ENCODE measurements at places on chromosomes 2 and 18. TPM values are rescaled to one million over a fixed set of nuclear protein-coding genes. Genes with fewer than 3 reads are reported as not detected.

DNA sequence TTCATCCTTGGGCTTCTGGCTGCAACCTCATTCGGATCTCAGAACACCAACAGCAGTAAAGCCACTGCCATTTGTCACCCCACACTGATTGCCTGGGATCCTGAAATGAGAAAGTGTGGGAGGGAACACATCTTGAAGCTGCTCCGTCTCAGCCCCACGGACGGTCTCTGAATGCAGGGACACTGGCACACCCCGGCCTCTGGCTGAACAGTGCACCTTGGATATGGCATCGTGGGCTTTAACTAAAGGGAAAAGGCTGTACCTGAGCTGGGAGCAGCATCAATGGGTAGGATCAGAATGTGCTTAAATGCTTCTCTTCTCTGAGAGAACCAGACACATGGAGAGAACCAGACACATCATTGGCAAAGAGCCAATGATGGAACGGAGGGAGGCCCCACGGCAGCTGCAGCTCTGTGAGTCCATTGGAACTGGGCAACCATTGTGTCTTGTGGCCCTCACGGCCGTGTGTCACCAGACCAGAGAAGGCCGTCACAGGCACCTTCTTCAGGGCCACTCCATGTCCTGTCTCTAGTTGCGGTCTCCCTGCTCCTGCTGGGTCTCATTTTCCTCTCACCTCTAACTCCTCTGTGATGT lies 193.4 kb upstream of the MYT1L start:
- no peak for DNase-seq
- H3K27me3 ChIP-seq, result no peaks in the 10 kb centered on the region
- no peaks in the 10 kb centered on the region for H3K4me1 ChIP-seq
- H3K36me3 ChIP-seq, result no peaks in the 10 kb centered on the region
- no peak overlapping the region for H3K27ac ChIP-seq

The GPR75 gene
- total RNA-seq, result 4.9 TPM

DNA sequence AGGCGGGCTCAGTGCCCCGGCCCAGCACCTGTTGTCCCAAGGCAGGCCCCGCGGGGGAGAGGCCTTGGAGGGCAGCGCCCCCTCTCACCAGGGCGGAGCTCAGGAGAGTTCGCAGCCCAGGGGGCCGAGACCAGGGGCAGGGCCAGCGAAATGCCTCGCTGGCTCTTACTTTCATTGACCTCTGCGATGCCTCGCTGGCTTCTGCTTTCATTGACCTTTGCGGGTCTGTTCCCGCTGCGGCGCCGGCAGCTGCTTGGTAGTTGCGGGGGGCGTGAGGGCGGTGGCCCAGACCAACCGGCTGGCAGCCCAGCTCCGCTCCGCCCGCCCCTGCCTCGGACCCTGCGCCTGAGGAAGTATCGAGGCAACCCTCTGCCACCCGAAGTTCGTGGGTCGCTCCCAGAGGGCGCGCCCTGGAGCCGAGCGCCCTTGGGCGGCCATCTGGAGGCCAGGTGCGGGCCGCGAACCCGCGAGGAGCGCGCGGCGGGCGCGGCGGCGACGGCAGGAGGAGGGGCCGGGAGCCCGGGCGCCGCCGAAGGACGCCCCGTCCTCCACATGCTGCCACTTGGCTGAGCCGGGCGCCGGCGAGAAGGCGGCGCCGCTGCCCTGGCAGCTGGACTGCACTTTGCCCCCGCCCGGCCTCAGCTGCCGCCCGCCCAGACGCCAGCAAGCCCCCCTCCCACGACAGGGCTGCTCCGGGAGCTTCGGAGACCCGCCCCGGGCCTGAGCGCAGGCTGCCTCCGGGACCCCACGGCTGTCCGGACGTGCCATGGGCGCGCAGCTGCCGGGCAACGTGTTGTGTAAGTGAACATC lies 118.0 kb upstream of the MSTN start:
- peak overlapping the region; percentile 24 for H3K27ac ChIP-seq
- peak; percentile 53 for DNase-seq
- no peaks in the 10 kb centered on the region for H3K36me3 ChIP-seq
- H3K27me3 ChIP-seq, result no peaks in the 10 kb centered on the region

DNA sequence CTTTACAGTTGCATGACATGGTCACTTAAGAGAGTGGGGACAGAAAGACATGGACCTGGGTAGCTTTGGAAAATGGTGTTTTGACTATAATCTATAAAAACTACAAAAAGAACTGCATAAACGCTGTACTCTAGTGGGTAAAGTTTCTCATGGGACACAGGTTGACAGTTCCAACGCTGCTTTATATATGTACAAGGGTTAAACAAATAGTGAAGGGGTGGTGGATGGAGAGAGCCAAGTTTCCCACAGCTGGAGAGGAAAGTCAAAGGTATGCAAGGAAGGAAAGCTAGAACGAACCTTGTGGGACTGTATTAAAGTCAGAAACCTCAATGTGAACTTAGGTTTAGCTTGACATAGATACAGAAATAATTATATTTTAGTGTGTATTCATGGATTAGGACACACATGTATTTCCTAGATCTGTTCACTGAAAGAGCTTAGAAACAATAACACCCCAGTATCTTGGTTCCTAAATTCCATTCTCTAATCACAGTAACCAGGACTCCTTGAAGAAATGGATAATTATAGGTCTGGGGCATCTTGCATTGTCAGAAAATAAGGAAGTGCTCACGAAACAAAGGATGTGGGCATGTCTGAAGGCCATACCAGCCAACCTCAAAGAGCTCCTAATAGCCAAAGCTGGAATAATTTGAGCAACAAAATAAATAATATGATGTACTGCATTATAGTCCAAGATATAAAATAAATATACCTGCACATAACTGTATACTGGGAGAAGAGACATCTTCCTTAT lies 28.8 kb downstream of the TANC1 start:
- peaks cover 5% of the 10 kb centered on the region for H3K4me1 ChIP-seq
- DNase-seq, result no peak
- no peaks in the 10 kb centered on the region for H3K27me3 ChIP-seq
- no peaks in the 10 kb centered on the region for H3K36me3 ChIP-seq

The UGT1A7 gene
- total RNA-seq, result not detected

The INHA gene
- total RNA-seq, result 54.4 TPM

The REG3A gene
- total RNA-seq, result 0.41 TPM

GRCh38 chr2:192952245-192952644 lies 757.5 kb upstream of the TMEFF2 start:
- DNase-seq, result no peak
- H3K36me3 ChIP-seq, result no peaks in the 10 kb centered on the region
- H3K4me3 ChIP-seq, result no peak overlapping the region

DNA sequence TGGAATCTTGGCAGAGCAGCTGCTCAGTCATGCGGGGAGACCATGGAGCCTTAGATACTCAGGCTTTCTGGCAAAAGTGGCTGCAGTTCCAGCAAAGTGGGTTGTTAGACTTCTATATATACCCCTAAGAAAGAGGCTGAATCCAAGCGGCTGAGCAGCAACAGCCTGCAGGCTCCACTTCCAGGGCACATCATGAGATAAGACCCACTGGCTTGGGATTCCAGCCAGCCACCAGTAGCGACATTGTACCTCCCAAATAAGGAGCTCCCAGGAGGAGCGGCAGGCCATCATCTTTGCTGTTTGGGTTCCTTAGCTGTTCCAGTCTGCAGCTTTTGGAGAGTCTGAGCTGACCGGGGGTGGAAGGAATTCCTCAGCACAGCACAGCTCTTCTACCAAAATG lies 150.3 kb upstream of the ST6GAL2 start:
- no peak for DNase-seq
- H3K4me1 ChIP-seq, result no peaks in the 10 kb centered on the region
- no peak overlapping the region for H3K27ac ChIP-seq
- no peaks in the 10 kb centered on the region for H3K36me3 ChIP-seq
- H3K27me3 ChIP-seq, result no peaks in the 10 kb centered on the region

GRCh38 chr18:32454593-32454992 lies 16.1 kb downstream of the GAREM1 start:
- no peak overlapping the region for H3K27ac ChIP-seq
- no peaks in the 10 kb centered on the region for H3K4me1 ChIP-seq
- no peak overlapping the region for H3K4me3 ChIP-seq
- H3K27me3 ChIP-seq, result no peaks in the 10 kb centered on the region

- H3K27me3 ChIP-seq, result no peaks in the 10 kb centered on the region
- peaks cover 6% of the 10 kb centered on the region for H3K4me1 ChIP-seq
- no peak overlapping the region for H3K4me3 ChIP-seq
- H3K36me3 ChIP-seq, result no peaks in the 10 kb centered on the region
- no peak overlapping the region for H3K27ac ChIP-seq
These were observed 43.6 kb downstream of the EEF1B2 start for GRCh38 chr2:206203331-206203730.

The STK11IP gene
- 43.6 TPM for total RNA-seq

- no peak for DNase-seq
- H3K4me3 ChIP-seq, result no peak overlapping the region
- no peaks in the 10 kb centered on the region for H3K27me3 ChIP-seq
- no peaks in the 10 kb centered on the region for H3K4me1 ChIP-seq
These were observed 218.6 kb downstream of the HRH4 start for GRCh38 chr18:24679062-24679461.

The SPEG gene
- 29.6 TPM for total RNA-seq

The TLX2 gene
- total RNA-seq, result not detected

The TXNDC2 gene
- total RNA-seq, result 0.15 TPM

The BABAM2 gene
- 51.3 TPM for total RNA-seq

DNA sequence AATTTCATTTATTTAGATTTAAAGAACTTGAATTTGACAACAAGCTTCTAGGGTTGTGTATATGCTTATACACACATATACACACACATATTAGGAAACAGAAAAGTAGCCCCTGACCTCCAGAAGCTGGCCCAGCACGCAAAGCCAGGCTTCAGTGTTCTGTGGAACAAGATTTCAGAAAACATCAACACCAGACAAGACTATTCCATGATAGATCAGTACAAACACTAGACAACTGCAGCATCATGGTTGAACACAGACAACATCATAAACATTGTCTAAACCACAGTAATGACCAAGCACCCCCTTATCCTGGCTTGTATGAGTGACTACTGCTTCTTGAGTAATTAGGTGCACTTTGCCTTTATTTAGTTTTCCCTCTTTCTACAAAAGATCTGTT lies 457.6 kb downstream of the TMEM182 start:
- DNase-seq, result no peak
- no peaks in the 10 kb centered on the region for H3K27me3 ChIP-seq
- H3K4me3 ChIP-seq, result no peak overlapping the region
- H3K4me1 ChIP-seq, result no peaks in the 10 kb centered on the region
- H3K36me3 ChIP-seq, result no peaks in the 10 kb centered on the region

- no peak within 1 kb of the TSS for H3K4me3 ChIP-seq
- no peaks in the 10 kb centered on the region for H3K27me3 ChIP-seq
- peaks cover 4% of the 10 kb centered on the region for H3K4me1 ChIP-seq
- DNase-seq, result no peak
- H3K27ac ChIP-seq, result peak within 1 kb of the TSS; percentile 23
These were observed at the start of gene WIPF1 for GRCh38 chr2:174597345-174598047. Gene WIPF1 (minus strand): TSS chr2:174597804. CDS start chr2:174585573, 12,231 bp downstream.

The MEP1B gene
- total RNA-seq, result not detected

The EFEMP1 gene
- 310 TPM for total RNA-seq

DNA sequence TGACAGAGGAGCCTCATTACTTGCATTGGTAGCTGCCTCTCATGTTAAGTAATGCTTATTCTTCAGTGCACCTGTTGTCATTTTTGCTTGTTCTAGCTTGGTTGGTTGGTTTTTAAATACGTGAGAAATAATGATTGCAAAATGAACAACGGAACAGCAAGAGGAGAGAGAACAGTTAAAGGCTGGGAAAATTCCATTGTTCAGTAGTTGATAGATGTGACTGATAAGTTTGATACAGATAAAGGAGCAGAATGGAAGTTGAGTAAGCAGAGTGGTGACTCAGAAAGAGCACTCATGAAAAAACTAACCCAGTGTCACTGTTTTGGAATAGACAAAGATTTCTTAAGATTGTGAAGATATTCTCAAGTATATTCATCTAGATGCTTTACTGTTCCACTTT lies 50.5 kb downstream of the MTA3 start:
- no peak overlapping the region for H3K4me3 ChIP-seq
- H3K36me3 ChIP-seq, result no peaks in the 10 kb centered on the region
- H3K27me3 ChIP-seq, result no peaks in the 10 kb centered on the region
- H3K4me1 ChIP-seq, result no peaks in the 10 kb centered on the region
- H3K27ac ChIP-seq, result no peak overlapping the region

- peaks cover 4% of the 10 kb centered on the region for H3K4me1 ChIP-seq
- no peaks in the 10 kb centered on the region for H3K36me3 ChIP-seq
- no peak for DNase-seq
- H3K4me3 ChIP-seq, result no peak overlapping the region
These were observed 5.3 kb upstream of the STAMBP start for GRCh38 chr2:73823416-73823815.

The ADGRF3 gene
- total RNA-seq, result 0.33 TPM

DNA sequence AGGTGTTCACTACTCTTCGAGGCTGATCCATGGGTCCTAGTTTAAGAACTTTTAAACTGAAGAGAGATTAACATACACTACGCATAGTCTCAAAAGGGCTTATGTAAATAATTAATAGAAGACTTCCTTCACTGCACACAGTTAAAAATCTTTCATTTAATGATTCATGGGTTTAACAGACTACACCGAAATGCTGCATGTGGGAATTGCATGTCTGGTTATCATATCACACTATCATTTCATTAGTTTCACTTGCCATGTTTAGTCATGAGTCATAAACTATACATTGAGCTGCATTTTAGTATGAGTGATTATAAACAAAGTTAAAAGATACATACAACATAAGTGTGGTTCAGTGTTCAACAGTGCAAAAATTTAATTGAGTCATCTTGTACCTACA lies 31.2 kb downstream of the GLS start:
- no peaks in the 10 kb centered on the region for H3K27me3 ChIP-seq
- no peaks in the 10 kb centered on the region for H3K4me1 ChIP-seq
- no peak overlapping the region for H3K4me3 ChIP-seq
- DNase-seq, result no peak
- H3K27ac ChIP-seq, result no peak overlapping the region
- H3K36me3 ChIP-seq, result no peaks in the 10 kb centered on the region

The PIAS2 gene
- total RNA-seq, result 41.3 TPM

DNA sequence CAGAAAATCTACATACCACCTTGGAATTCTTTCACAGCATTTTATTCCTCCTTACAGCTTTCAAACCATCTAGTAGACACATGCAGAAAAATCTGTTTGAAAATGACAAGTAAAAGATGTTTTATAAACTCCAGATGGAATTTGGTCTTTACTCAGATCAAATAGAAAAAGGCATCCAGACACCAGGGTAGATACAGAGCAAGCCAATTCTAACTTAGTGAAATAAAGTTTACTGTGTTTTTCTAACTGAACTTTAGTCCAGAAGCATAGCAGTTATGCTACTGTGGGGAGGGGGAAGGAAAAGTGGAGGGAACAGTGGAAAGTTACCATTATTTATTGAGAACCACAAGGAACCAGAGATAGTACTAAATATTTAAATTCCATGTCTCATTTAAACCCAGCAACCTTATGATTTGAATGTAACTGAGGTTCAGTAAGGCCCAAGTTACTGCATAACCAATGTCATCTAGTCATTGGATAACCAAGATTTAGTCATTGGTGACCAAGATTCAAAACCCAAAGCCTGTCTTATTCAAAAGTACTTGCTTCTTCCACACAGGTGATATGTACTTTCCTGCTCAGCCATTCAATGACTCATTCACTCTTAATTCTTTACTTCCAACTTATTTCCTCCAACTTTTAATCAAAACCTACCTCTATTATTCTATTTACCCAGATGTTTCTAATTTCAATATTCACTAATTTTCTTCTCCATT lies 57.7 kb downstream of the RAD51AP2 start:
- no peak overlapping the region for H3K4me3 ChIP-seq
- no peak overlapping the region for H3K27ac ChIP-seq
- no peak for DNase-seq
- no peaks in the 10 kb centered on the region for H3K27me3 ChIP-seq
- no peaks in the 10 kb centered on the region for H3K36me3 ChIP-seq
- H3K4me1 ChIP-seq, result no peaks in the 10 kb centered on the region
